Daoy (cell line): ENCODE measurements at places on chromosomes 6 and 20. TPM values are rescaled to one million over a fixed set of nuclear protein-coding genes. Genes with fewer than 3 reads are reported as not detected.

- DNase-seq: no peak
Measured at GRCh38 chr20:64247970-64248841, 7.3 kb upstream of the PCMTD2 start.

DNA sequence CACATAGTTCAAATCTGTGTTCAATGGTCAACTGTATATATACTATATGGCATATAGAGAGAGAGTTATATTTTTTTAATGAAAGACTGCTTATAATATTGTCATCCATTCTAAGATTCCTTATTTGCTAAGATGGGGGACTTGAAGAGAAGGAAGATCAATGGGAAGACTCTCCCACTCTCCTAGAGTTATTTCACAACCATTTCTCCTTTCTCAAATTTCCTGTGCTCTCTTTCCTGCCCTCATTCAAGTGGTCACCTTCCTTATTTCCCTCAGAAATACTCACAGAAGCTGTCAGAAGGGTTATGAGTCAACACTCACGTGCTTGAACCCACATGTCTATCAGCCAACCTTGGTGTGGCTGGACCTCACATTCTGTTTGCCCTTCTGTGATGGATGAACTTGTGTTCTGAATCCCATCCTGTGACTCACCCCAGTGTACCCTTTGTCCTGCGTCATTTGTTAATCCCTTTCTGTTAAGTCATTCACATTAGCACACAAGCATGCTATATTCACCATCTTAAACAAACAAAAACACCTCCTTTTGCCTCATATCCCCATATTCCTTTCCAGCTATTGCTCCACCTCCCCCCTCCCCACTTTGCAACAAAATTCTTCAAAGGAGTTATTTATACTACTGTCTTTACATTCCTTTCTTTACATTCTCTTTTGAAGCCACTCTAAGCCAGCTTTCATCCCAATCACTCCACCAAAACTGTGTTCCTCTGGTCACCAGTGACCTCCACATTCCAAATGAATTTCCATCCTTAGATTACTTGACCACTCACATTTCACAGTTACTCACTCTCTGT is 279.3 kb upstream of the TCF21 start:
- peak; percentile 95 for DNase-seq

- DNase-seq: no peak
Measured at GRCh38 chr6:70842541-70842940, 114.3 kb downstream of the B3GAT2 start.

DNA sequence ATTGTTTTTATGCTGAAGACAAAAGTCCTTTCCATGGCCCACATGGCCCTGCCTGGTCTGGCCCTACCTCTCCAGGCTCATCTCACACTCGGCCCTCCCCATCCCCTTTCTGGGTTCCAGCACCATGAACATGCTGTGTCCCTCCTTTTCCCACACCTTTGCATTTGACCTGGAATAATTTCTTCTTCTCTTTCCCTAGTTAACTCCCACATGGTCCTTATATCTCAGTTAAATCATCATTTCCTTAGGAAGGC is 38.9 kb downstream of the PIGU start:
- DNase-seq: no peak

DNA sequence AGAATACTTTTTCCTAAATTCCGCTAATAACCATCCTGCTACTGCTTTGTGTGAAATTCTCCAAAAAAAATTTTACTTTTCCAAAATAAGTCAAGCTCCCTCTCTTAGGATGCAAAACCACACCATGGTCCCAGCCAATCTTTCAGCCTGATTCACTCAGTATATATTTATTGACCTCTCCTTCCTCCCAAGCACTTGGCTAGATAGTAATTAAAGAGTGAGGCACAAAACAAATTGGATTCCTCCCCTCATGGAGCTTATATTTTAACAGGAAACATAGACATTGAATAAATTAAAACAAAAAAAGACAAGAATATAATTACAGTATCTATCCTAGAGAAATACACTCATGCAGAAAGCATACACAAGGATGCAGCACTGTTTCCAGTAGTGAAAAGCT is 9.0 kb upstream of the ZNF217 start:
- DNase-seq: no peak

DNA sequence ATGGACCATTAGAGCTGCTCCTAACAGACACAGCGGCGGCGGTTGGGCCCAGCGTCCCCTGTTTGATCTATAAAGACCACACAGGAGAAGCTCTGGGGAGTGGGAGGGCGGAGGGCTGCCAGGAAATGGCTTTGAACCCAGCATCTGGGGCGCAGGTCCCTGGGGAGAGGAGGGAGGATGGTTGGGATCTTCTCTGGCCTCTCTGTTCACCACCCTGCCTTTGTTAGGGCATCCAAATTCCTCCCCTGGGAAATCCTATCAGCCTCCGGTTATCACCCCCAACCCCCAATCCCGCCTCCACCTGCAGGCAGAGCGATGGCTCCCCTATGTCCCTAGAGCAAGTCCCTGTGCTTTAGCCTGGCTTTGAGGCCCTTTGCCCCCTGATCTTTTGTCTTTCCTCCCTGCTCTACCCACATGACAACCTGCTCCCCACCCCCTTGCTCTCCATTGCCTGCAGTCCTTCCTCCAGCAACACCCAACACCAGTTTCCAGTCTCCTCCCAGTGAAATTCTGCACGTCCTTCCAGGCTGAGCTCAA is 7.1 kb downstream of the XKR7 start:
- DNase-seq: no peak

DNA sequence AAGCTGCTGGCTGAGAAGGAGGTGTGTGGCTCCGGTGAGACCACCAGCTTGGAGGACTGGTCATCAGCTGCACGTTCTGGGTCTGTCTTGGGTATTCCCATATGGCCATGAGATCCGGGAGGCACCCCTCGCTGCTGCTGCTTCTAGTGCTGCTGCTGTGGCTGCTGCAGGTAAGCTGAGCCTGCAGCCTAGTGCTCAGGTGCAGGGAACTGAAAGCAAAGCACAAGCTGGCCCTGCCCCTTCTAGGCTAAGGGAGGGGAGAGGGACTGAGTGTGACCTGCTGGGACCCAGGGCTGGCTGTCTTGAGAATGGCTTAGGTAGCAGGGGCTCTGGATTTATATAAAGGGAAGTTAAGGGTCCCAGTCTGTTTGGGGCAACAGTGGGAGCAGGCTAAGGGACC is 403 bp downstream of the CDH26 start:
- no peak for DNase-seq

Gene GABBR1
- total RNA-seq: 1.3 and 4.3 TPM in 2 replicates

DNA sequence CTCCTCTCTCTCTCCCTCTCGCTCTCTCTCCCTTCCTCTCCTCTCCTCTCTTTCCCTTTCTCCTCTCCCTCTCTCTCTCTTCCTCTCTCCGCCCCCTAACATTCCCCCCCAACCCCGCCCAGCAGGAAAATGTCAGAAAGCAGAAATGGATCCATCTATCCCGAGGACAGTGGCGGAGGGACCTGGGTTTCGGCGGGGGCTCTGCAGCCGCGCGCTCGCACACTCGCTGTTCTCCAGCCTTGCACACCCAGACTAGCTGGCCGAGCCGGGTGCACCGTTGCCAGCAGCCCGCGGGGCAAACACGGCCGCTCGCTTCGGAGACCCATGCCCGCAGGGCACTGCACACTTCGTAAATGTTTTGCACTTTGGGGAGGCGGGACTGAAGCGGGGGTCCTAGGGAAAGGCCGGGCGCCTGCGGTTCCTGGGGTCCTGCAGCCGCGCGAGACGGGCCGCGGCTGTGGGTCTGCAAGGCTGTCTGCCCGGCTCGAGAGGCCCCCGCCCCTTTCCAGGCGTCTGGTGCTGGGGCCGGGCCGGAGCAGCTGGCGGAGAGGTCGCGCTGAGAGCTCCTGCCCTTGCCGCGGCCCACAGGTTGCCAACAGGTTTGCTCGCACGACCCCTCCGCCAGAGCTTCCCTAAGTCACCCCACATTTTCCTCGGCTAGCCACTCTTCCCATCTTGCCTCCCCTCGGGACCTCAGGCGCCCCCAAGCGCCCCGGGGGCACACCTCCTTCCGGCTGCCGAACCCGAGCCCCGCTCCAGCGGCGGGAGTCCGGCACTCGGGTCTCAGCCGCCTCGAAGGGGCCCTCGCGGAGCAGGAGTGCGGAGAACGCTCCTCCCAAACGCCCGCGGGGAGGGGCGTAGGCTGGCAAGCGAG is 818 bp upstream of the MDGA1 start:
- DNase-seq: peak; percentile 64

- no peak for DNase-seq
Measured at GRCh38 chr20:3572151-3572550, 91.0 kb downstream of the GFRA4 start.

DNA sequence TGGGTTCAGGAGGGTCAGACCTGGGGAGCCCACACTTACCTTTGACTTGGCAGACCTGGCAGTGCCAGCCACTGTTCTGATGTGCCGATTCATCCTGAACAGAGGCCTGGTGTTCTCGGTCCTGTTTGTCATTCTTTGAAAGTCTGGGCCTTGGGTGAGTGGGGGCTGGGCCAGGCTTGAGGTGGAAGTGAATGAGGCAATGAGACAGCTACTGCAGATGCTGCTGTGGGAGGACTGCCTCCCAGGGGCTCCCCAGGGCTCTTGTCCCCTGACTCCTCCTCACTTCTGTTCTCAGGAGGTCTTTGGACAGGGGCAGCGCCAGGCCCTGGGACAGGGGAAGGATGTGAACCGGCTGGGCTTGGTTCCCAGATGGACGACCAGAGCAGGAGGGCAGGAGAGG is 5.6 kb upstream of the TREML4 start:
- no peak for DNase-seq

DNA sequence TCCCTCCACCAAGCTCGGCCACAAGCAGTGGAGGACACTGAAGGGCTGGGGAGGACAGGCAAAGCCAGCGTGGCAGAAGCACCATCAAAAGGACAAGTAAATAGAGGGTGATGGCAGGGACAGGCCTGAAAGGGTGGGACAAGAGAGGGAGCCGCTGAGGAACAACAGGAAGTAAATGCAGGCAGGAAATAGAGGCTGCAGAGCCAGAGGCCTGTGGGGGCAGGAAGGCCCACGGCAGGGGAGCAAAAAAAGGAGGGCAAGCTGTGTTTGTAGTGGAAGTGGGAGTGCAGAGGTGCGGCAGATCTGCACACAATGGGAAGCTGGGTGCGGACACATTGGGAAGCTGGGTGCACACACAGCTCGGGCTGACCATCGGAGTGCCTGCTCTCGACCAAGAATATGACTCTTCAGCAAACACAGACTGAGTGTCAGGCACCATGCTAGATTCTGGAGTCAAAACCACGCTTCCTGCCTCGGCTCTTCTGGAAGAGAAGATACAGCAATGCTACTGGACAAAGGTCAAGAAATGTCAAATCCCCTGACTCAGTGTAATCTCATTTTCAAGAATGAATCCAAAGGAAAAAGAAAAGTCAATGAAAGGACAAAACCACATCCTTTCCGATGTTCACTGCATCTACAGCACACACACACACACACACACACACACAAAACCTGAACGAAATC is 40.4 kb upstream of the RAB22A start:
- DNase-seq: no peak

DNA sequence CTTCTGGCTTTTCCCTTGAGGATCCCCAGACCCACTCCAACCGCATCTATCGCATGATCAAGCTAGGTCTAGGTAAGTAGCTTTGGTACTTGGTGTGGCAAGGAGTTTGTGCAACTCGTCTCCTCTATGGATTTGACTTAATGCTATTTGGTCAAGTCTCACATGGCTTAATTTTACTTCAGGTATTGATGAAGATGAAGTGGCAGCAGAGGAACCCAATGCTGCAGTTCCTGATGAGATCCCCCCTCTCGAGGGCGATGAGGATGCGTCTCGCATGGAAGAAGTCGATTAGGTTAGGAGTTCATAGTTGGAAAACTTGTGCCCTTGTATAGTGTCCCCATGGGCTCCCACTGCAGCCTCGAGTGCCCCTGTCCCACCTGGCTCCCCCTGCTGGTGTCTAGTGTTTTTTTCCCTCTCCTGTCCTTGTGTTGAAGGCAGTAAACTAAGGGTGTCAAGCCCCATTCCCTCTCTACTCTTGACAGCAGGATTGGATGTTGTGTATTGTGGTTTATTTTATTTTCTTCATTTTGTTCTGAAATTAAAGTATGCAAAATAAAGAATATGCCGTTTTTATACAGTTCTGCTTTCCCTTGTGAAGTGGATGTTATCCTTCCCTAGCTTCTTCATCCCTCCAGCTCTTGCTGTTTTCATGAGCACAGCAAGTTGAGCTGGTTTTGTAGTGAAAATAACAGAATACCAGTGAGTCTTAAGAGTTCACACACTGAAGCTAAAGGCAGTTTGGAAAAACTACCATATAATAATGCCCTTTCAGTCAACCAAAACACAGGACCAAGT is 3.8 kb downstream of the SLC35B2 start:
- peak; percentile 58 for DNase-seq

GRCh38 chr6:43254138-43254817 is 11.0 kb downstream of the TTBK1 start:
- no peak for DNase-seq

DNA sequence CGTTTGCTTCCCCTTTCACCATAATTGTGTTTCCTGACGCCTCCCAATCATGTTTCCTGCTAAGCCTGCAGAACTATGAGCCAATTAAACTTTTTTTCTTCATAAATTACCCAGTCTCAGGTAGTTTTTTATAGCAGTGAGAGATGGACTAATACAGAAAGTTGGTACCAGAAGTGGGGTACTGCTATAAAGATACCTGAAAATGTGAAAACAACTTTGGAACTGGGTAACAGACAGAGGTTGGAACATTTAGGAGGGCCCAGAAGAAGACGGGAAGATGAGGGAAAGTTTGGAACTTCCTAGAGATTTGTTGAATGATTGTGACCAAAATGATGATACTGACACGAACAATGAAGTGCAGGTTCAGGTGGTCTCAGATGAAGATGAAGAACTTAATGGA is 1058.6 kb upstream of the CITED2 start:
- no peak for DNase-seq

DNA sequence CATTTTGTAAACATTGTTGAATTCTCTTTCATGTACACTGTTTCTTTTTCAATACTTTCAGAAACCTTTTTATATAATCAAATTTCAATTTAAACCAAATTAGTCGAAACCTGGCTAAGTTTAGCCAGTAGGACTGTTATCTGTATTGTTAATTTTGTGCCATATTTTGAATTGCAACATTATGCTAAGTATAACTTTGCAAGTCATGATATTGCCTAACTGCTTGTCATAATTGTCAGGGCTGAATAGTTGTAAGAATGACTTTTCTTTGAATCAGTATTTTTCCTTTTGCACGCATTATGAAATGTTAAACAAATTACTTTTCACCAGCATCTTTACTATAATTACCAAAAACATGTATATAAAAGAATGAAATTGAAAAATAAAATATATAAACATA is 82.7 kb downstream of the SAMD3 start:
- DNase-seq: no peak

GRCh38 chr6:169162752-169163407 is 90.8 kb downstream of the THBS2 start:
- peak; percentile 93 for DNase-seq

DNA sequence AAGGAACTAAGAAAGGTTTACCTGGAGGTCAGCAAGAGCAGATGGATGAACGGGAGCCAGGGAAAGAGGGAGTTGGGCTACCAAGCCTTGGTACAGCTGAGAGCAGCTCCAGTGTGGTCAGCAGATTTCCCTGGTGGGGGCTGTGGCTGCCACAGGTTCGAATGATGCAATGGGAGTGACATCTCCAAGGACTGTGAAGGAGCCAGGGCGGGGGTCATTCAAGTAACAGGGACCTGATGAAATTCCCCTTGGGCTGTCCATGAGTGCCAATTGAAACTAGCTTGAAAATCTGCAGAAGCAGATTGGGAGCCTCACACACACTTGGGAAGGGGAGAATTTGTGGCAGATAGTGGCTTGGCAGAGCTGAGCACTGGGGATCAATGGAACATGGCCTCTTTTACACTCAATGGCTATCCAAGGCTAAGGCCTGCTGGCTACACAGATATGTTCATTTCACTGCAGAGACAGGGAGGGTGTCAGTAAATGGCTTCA is 247.0 kb upstream of the ECI2 start:
- no peak for DNase-seq
